ENCODE measurements at places on chromosomes 4 and X. TPM values are rescaled to one million over a fixed set of nuclear protein-coding genes. Genes with fewer than 3 reads are reported as not detected.

GRCh38 chrX:68163441-68163840, 269.9 kb downstream of the OPHN1 start:
- DNase-seq, result no peak

GRCh38 chrX:38365954-38366353, 13.6 kb downstream of the OTC start:
- DNase-seq, result no peak

DNA sequence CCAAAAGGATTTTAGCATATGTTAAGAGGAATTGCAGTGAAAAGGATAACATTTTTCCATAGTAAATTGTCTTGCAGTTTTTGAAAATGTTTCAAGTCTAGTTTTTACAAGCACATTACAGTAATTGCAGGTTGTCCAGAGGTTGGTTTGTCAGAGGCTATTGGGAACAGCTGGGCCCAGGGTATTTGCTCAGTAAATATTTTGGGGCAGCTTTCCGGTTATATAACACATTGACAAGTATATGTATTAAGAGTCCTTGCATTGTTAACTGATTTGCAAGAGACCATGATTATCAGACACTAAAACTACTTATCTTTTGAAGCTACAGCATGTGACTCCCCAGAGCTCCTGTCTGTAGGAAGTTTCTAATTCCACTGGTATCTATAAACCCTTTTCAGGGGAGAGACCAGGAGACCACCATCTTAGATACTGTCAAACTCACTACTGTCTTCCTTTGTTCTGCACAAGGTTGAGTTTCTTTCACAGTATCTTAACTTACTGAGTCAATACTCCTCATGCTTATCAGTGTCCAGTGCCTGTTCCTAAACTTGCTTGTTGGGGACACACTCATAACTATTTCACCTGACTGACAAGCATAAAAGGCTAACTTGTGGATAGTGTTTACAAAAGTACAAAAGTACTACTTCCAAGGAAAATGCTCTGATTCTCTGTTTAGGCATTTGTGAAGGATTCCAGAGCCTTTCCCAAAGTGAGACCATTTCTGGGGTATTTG, 18.9 kb upstream of the RGN start:
- DNase-seq, result no peak

DNA sequence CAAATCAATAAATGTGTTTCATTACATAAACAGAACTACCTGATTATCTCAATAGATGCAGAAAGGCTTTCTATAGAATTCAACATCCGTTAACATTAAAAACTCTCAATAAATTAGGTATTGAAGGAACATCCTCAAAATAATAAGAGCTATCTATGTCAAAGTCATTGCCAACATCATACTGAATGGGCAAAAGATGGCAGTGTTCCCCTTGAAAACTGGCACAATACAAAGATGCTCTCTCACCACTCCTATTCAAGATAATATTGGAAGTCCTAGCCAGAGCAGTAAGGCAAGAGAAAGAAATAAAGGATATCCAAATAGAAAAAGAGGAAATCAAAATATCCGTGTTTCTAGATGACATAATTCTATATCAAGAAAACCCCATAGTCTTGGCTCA, 466.4 kb downstream of the MAGEE1 start:
- DNase-seq, result peak; percentile 0

- peak; percentile 85 for DNase-seq
Observed at GRCh38 chr4:5037553-5038551, 13.4 kb upstream of the STK32B start.

DNA sequence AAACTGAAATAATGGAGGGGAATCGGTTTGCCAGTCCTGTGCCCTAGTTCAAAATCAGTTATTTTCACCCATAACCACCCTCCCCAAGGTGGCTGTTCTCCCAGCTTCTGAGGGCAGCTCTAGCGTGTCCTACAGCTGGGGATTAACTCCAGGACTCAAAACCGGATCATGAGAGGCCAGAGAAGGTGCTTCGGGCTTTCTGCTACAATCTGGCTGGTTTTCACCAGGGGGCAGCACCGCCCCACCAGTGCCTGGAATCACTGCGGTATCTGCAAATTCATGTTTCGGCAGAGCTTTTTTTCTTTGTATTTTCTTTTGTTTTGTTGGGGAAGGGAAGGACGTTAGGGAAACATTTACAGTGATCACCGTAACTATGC, 28.4 kb downstream of the PDHA1 start:
- DNase-seq, result peak; percentile 61

DNA sequence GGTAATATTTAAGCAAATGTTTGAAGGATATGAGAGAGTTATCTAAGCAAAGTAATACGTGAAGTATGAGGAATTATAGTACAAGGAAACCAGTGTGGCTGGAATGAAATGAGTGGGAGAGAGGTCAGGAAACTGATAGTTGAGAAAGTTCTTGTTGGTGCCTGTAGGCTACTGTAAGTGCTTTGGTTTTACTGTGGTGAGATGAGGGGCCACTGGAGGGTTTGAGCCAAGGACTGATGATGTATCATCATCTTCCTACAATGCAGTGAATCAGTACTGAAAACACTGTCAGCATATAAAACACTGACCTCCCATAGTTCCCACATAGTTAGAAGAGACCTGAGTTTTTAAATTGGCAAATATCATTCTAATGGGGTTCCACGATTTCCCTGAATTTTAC, 367.5 kb upstream of the CTSO start:
- DNase-seq, result no peak

DNA sequence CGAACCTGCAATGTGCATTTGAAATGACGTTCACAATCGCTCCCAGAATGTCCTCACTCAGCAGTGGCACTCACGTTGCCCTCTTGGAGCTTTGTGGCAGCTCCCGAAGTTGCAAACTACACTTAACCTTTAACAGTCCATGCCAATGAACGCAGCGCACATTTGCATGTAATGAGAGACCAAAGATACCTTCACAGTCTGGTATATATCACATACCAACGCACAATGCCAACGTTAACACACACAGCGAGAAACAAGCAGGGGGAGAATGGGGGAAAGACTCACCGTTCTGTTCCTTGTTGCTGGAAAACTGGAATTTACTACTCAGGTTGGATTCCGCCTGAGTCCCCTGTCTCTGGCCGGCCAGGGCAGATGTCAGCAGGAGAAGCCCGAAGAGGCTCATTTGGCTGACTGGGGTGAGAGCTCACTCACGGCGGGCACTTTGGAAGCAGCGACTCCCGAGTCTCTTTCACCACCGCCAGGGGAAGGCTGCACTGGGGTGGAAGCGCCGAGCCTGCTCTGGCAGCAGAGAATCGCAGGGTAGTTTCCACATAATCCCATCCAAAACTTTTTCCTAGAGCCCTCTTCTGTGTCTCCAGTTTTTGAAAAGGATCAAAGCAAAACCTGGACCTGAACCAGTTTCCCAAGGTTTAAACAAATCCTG, 966 bp downstream of the PDGFC start:
- DNase-seq, result peak; percentile 42

DNA sequence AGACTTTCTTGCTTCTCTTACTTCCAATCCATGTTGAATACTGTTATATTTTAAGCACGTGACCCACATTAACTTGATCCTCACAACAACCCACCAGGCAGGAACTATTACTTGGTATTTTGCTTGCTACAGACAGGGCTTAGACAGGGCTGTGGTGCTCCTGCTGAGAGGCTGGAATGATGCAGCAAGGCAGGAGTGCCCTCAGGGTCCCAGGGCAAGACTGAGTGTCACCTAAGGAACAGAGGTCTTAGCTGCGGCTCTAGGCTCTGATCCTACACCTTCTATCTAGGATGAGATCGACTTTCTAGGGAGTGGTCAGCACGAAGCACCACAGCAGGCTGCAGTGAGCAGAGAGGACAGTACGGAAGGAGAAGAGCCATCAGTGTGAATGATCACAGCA, 20.0 kb downstream of the TAPT1 start:
- DNase-seq, result no peak

GRCh38 chrX:1336331-1336943, at the start of gene IL3RA:
IL3RA (plus strand) TSS chrX:1336785; CDS start chrX:1341766, 4,981 bp downstream.
- DNase-seq, result peak; percentile 45

- DNase-seq, result no peak
Observed at GRCh38 chr4:152719801-152720556, 40.2 kb upstream of the TMEM154 start.

DNA sequence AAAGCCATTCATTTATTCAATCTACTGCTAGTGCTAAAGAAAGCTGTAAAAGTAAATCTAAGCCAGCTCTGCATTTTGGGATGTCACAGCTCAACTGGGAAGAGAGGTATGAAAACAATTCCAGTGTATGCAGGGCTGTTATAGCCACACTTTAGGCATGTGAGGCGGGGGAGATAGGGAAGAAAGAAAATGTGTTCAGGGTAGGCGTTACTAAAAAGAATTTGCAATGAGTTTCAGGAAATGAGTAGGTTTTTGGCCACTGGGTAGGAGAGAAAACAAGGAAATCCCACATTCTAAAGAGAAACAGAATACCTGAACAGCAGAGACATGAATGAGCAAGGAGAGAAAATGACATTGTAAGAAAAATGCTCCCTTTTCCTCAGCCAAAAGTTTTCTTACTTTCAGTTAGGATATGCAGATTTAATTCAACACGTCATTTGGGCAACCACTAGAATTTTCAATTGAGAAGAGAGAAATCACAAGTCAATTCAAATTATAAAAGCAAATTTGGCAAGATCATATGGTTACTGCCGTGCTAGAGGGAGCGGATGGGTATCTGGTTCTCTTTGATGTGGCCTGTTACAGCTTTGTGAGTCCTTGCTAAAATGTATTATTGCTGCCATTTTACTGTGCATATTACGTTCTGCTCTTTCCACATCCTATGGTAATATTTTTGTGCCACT, 226.3 kb downstream of the KCNIP4 start:
- no peak for DNase-seq

DNA sequence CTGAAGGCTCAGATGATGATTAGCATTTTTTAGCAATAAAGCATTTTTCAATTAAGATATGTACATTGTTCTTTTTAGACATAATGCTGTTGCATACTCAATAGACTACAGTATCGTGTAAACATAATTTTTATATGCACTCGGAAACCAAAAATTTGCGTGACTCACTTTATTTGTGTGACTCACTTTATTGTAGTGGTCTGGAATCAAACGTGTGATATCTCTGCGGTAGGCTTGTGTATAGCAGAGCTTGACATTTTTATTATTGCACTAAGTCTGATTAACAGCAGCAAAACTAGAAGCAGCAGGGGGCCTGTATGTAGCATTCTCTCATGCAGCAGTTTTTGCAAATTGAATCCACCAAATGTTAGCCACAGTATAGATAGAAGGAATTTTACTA, 119.1 kb upstream of the PRDX4 start:
- DNase-seq, result no peak

DNA sequence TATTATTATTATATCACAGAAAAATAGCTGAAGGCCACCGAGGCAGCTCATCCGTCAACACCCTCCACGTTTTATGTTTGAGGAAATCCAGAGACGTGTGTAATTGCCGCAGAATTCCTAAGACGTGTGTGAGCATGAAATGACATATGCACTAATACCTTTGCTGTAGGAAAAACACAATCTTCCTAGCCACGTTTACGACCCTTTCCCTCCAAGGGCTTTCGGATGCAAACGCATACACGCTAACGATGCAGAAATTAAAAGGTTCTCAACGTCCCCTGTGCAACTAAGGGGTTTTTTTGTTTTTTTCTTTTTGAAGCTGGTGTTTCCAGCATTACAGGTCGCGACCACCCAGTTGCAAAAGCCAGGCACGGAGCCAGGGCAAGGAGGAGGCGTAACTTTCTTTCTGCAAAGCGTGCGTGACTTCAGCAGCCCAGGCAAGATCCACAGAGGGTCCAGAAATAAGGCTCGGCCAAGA, 33.8 kb downstream of the CRLF2 start:
- no peak for DNase-seq

- no peak for DNase-seq
Observed at GRCh38 chr4:30402276-30402675, 317.9 kb upstream of the PCDH7 start.

GRCh38 chr4:71243091-71243833, 95.6 kb upstream of the SLC4A4 start:
- DNase-seq, result no peak

- no peak for DNase-seq
Observed at GRCh38 chr4:184448821-184449220, 25.5 kb downstream of the IRF2 start.

DNA sequence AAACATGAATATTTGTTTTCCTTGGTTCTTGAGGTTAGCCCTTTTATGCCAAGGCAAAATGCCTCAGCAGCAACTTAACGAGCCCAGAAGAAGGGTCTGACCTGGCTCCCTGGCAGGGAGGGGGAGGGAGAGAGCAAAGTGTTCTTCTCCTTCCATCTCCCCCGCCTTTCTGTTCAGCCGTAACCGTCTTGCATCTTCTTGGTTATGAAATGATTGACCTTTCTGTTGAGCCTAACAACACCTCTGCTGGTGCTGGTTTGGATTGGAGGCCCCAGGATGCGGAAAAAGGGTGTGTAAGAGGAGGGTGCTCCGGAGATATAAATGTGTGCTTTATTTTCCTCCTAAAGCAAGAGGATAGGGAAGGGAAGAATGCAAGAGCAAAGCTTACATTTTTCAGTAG, 44.7 kb downstream of the PTTG2 start:
- no peak for DNase-seq

Gene CLNK
- polyA plus RNA-seq, result not detected

Gene AMBN
- polyA plus RNA-seq, result not detected

Gene SPANXN4
- not detected for polyA plus RNA-seq

Gene DKK2
- polyA plus RNA-seq, result not detected

Gene NHSL2
- 0.29 TPM for polyA plus RNA-seq

Gene PRRG3
- polyA plus RNA-seq, result not detected

Gene CC2D2A
- 10.1 TPM for polyA plus RNA-seq

Gene HSFX1
- 0.45 TPM for polyA plus RNA-seq

Gene RIBC1
- 1.5 TPM for polyA plus RNA-seq

Gene MOB1B
- polyA plus RNA-seq, result 6.3 TPM

Gene GPR119
- polyA plus RNA-seq, result not detected
